Inflammatory macrophage treated with lipopolysaccharide for 4 hours (primary cell): ENCODE measurements at places on chromosomes 3 and 15.

GRCh38 chr3:100753846-100754245, 44.6 kb downstream of the TFG start:
- DNase-seq: no peak

DNA sequence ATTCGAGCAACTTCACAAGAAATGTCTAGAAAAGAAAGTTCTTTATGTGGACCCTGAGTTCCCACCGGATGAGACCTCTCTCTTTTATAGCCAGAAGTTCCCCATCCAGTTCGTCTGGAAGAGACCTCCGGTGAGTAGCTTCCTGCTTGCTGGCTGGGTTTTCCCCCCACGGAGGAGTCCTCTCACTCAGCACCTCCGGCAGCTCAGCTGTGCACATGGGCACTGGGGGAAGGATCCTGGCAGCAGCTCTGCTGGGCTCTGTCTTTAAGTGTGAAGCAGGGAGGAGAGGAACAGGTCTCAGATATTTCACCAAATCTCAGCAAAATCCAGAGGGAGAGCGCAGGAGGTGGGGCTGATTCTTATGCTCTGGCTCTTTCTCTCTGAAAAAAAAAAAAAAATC, 684 bp downstream of the CAPN3 start:
- DNase-seq: no peak

GRCh38 chr15:73483053-73483452, 40.1 kb downstream of the REC114 start:
- no peak for DNase-seq

DNA sequence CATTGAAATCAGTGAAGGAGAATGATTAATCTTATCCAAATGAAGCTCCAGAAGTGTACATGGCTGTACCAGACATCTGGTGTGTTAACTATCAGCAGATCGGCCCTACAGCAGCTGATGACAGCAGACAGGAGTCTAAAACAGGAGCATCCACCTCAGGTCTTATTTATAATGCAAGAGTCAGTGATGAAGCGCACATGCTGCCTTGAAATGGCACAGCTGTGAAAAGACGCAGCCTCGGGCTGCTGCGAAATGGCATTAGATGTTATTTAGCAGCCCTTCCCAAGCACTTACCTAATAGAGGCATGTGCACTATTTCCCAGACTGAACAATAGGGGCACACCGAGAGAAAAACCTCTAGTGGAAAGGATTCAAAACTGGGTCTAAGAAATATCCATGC, 472.3 kb upstream of the CBLB start:
- DNase-seq: no peak

DNA sequence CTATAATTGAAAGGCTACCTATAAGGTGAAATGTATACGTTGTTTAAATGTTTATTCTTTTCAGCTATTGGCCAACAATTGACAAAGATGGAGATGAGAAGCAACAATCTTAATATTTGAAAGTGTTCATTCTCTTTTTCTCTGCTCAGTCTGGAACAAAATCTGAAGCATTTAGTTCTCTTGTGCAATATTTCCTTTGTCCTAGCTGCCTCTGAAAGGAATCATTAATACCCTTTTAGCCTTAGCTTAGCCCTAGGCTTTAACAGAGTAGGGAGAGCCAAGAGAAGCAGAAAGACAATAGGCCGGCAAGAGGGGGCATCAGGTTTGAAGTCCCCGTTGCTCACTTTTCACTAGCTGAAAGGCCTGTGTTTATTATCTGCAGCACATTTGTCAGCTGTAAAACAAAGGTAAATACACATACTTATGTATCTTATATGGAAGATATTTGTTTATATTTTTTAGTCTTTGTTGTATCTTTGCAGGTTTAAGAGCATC, 422.5 kb upstream of the SEMA6D start:
- DNase-seq: no peak

DNA sequence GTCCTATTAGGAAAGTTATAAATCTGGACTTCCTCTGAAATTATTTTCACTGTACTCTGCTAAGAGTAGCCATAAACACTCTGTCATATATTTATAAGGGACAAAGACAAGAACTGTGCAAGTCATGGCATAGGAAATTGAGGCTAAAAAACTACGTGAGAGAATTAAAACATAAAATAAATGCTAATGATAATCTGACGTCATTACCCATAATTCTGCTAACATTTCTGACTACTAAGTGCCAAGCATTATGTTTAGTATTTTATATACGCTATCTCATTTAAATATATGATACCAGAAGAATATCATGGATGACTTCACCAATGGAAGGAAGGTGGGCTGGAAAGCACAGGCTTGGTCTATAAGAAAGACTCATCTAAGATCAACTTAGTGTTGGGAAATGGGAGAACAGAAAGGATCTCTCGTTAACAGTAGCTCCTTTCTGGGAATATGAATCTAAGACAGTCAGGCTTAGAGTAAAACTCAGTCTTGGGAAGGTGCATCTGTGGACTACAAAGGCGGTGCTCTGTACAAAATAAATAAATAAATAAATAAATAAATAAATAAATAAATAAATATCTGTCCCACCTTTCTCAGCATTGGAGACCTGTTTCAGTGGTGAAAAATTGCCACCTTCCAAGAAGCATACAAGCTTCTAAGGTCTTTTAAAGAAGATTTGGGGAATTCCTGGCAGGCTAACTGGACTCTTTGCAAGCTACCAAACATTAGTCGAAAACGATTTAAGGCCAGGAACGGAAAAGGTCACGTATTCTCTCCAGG, 267.4 kb downstream of the CGGBP1 start:
- DNase-seq: no peak

DNA sequence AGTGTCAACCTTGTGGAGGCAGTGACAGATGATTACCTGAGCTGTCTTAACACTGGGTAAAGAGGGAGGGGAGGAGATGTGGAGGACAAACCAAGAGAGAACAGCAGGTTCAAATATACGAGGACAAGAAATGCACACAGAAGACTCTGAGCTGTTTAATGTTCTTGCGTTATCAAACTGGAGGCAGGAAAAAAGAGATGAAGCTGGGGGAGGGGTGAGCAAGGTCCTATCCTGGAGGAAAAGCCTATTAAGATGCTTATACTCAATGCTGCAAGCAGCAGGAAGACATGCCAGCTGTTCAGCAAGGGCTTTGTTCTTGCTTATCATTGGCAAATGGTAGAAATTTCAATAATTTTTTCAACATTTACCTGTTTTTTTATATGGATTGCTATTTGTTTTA, 345.7 kb upstream of the TRIM42 start:
- DNase-seq: no peak

DNA sequence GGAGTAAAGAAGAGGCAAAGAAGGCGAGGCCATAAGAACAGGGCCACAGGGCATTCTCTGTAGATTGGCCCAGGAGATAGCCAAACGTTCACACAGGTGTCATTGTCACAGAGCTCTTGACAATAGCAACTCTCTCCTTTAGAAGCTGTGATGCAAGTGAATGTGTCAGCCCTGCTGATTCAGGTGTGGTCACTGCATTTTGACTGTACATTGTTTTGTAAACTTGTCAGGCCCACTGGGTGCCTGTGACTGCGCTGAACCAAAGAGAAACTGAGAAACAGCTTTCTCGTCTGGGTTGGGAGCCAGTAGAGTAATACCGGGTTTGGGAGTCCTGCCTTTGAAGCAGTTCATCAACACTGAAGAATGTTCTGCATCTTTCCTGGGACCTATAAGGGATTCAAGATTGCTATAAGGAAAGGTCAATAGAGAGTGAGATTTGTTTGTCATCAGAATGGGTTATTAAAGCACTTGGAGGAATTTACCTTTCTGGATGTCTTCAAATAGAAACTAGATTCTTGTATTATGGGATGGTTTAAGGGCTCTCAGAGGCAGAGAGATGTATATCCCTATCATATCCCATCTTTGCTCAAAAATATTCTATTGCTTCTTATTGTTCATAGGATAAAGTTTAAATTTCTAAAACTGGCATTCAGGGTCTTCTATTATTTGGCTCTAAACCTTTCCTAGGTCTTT, 45.4 kb downstream of the TMEM45A start:
- DNase-seq: no peak

GRCh38 chr3:116974702-116975101, 265.1 kb downstream of the TUSC7 start:
- no peak for DNase-seq

DNA sequence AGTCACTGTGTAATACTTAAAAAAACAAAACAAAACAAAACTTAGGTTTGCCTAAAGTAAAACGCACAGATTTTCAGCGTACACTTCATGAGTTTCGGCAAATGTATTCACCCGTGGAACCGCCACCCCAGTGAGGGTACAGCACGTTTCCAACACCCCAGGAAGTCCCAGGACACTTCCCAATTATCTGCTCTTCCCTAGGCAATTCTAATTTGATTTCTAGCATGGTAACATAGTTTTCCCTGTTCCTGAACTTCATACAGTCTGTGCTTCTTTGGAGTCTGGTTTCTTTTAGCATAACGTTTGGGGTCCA, 497 bp upstream of the CLASP2 start:
- no peak for DNase-seq

DNA sequence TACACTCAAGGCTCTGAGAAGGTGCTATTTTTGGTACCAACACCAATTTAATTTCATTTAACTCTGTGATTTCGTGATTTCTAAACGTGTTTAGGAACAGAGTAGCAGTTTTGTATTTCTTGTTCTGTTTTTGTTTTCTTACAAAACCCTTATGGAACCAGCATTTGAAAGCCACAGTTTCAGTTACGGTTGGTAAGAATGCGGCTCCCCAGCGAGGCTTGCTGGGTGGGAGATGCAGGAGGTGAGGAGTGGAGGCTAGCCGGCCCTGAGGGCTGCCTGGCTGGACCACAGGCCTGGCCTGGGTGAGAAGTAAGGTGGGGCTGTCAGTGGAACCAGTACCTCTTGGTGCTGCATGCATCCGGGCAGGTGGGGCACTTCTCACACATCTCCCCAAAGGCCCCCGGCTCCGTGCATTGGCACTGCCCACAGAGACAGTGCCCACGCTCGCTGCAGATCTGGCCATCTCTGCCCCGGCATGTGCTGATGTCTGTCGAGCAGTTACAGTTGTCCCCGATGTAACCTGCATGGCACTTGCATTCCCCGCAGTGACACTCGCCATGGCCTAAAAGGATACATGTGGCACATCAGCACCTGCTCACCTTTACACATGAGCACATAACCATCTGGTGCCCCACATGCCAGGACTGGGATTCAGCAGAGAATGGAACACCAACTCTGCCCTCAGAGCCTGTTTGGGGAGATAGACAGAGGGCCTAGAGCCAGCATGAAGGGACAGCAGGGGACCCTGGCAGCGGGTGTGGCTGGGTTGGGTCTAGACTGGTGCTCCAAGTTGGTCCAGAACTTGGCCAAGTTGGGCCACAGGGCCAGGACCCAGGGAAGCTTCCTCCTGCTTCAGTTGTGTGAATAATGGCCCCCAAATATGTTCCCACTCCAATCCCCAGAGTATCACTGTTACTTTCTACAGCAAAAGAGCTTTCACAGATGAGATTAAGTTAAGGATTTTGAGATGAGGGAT, 43.4 kb downstream of the UMPS start:
- no peak for DNase-seq

DNA sequence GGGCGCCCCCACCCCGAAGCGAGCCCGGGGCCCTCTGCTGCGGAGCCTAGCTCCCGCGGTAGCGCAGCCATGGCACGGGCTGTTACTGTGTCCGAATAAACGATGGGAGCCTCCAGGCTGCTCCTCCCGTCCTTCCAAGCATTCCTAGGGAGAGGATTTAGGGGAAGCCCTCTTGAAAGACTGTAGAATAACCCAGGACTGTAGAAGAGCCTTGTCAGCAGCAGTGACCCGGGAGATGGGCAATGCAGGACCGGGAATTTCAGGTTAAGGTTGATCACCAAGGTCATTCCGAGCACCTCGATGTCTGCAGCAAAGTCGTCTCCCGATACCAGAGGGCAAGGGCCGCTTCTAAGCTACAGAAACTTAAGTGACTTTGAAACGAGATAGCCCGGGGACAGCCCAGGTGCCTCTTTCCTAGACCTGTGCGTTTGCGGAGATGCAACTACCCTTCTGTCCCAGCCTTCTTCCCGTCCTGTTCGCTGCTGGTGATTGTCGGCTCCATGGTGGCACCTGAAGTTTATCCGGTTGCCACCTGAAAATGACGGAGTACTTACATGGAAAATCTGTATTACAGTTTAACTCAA, 753 bp upstream of the MYO5A start:
- no peak for DNase-seq

DNA sequence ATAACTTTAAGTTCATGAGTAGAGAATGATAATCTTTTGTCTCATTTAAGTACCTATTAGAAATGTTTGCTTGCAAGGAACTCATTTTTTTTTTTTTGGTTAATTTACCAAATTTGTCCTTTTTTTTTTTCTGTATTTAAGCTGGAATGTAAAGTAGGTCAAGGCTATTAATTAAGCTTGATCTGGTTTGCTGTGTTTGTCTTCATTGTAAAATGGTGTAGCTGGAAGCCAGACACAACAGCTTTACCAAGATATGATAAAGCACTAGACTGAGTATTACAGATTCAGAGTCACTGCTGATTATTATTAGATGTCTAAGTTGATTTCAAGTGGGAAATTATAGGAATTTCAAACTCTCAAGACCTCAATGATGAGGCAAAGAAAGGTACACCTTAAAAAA, 15.0 kb upstream of the ZPLD1 start:
- DNase-seq: no peak
